ENCODE measurements at places on chromosomes 12 and 14. TPM values are rescaled to one million over a fixed set of nuclear protein-coding genes. Genes with fewer than 3 reads are reported as not detected.

KCNH5 gene
- total RNA-seq = not detected

RESF1 gene
- 16.7 TPM for total RNA-seq

SHMT2 gene
- total RNA-seq = 124 TPM

HOXC5 gene
- 0.82 TPM for total RNA-seq

TSPAN19 gene
- total RNA-seq = not detected

MED13L gene
- total RNA-seq = 30.1 TPM

GPR137C gene
- total RNA-seq = 0.06 TPM

HOXC4 gene
- 3.4 TPM for total RNA-seq

POTEM gene
- not detected for total RNA-seq

LRFN5 gene
- not detected for total RNA-seq

RASSF9 gene
- total RNA-seq = 1.0 TPM

FKBP11 gene
- 54.7 TPM for total RNA-seq

ARHGEF40 gene
- 11.5 TPM for total RNA-seq

OTOGL gene
- total RNA-seq = not detected

ISCA2 gene
- total RNA-seq = 44.2 TPM

PTPN6 gene
- 11.7 TPM for total RNA-seq

SLC25A3 gene
- 774 TPM for total RNA-seq

FZD10 gene
- not detected for total RNA-seq

SLC7A7 gene
- total RNA-seq = 28.4 TPM

ADAMTS20 gene
- not detected for total RNA-seq

NRL gene
- 1.1 TPM for total RNA-seq

CLEC2A gene
- total RNA-seq = not detected

DHRS2 gene
- total RNA-seq = 6.4 TPM

PSEN1 gene
- 65.9 TPM for total RNA-seq

PRB2 gene
- not detected for total RNA-seq

GZMB gene
- not detected for total RNA-seq

KLRC3 gene
- total RNA-seq = 0.53 TPM
